ENCODE measurements at places on chromosomes 2 and 18.

DNA sequence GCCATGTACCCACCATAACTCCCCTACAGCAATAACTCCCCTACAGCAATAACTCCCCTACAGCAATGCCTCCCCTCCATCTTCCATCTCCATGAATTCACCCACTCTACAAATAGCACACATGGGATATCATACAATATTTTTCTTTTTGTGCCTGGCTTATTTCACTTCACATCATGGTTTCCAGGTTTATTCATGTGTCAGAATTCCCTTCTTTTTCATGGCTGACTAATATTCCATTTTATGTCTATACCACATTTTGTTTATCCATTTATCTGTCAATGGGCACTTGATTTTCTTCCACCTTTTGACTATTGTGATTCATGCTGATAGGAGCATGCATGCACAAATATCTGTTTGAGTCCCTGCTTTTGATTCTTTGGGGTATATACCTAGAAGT, 178.3 kb downstream of the SMAD7 start:
- no peak for DNase-seq

- DNase-seq: no peak
These were observed 1.7 kb downstream of the ACVR2A start for GRCh38 chr2:147846412-147847081.

DNA sequence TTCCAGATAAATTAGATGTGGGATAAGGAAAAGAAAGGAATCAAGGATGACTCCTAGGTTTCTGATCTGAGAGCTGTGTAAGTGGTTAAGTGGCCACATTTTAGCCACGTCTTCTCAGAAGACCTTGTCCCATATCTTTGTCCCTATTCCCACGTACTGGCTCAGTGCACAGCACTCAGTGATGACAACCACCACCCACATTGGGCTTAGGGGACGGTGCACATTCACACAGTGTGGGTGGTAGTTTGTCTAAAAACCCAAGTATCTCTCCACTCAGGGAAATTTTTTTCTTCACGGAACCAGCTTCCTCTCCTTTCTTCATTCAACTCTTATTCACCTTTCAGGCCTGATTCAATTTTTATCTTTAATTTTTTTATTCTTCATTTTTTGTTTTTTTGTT, 30.6 kb upstream of the GCC2 start:
- DNase-seq: no peak

DNA sequence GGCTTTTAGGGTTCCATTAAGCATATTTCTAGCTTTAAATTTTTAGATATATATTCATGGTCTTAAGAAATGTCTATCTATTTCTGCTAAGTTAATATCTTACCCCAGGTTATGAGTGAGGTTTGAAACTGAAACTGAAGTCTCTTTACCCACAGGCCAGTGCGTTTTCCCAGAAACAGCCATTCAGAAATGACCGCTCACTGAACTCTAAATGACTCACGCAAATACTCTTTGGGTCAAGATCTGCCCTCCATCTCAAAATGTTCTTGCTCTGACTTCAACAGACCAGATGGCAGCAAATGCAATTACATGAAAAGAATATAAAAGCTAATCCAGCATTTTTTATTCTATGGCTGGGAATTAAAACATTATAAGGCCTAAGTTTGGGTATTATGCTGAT, 315.2 kb downstream of the TDRD15 start:
- DNase-seq: no peak

GRCh38 chr2:143030127-143030526, 99.1 kb upstream of the ARHGAP15 start:
- no peak for DNase-seq

GRCh38 chr2:44843641-44844310, 97.7 kb upstream of the SIX3 start:
- DNase-seq: no peak

- no peak for DNase-seq
These were observed 218.1 kb upstream of the TNP1 start for GRCh38 chr2:217077831-217078407.

Data from GM04503 (cell line).